IPS-NIHi11 (cell line): ENCODE measurements at places on chromosomes 5 and 9.

DNA sequence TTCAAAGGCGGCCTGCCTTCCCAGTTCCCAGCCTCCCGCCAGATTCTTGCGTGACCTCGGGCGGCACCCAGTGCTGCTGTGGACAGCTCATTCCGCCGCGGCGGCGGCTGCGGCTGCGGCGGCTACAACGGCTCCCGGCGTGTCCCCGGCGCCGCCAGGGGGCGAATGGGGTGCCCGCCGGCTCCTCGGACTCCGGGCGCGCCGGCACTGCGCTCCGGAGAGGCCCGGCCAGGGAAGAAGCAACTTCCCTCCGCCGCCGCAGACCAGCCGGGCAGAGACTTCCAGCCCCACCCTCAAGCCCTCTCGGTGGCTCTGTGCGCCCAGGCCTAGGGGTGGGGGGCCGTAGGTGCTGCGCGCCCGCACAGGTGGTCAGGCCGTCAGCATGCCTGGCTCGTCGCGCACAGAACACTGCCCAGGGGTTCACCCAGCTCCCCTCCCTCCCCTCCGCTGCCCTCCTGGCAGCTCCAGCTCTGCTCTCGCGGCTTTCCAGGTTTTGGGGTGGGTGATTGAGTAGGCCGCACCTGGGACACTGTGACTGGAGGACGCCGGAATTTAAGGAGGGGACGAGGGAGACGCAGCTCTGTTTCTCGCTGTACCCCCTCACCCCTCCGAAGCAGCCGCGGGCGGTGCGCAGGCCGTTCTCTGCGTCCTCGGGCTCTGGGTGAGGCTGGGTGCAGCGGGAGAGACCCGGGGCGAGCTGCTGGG is 20.2 kb downstream of the IGIP start:
- DNase-seq: peak; percentile 87

DNA sequence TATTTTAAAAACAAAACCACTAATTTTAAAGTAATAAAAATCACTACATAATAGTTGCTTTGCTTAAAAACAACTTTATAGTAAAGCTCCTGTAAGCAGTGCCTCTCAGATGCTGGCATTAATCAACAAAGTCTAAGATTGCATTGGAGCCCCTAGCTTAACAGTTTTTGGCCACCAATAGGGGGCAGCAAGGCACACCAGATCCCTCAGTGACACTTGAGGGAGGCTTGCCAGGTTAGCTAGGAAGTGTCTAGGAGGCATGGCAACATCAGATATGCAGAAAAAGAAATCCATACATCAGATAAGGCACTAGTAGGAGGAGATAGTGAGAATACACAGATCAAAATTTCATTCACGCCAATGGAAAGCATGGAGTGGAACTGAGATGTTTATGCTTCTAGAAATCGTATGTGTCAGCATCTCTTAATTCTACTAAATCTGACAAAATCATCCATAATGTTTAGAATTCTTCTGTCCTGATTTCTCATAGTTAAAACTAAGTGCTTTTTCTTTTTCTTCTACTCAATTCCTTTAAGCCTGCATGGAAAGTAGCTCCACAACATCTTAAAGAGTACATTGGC is 73.6 kb upstream of the PAM start:
- peak; percentile 75 for DNase-seq

GRCh38 chr5:14357851-14358250 is 214.7 kb downstream of the TRIO start:
- peak; percentile 70 for DNase-seq

DNA sequence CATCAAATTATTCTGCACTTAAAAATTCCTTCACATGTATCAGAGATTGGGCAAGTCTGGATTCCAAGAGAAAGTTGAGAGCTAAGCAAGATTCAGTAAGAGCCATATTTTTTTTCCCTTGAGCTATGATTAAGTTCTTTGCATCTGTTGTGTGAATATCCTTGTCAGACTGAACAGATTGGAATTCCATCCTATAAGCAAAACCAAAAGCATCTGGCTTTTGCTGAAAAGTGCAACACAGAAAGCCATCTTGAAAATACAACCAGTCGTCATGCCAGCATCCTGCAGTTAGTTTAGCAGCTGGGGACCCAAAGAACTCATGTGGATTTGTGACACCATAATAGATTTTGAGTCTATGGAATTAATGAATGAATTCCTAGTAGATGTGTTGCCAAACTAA is 316.9 kb downstream of the MTRR start:
- DNase-seq: no peak

DNA sequence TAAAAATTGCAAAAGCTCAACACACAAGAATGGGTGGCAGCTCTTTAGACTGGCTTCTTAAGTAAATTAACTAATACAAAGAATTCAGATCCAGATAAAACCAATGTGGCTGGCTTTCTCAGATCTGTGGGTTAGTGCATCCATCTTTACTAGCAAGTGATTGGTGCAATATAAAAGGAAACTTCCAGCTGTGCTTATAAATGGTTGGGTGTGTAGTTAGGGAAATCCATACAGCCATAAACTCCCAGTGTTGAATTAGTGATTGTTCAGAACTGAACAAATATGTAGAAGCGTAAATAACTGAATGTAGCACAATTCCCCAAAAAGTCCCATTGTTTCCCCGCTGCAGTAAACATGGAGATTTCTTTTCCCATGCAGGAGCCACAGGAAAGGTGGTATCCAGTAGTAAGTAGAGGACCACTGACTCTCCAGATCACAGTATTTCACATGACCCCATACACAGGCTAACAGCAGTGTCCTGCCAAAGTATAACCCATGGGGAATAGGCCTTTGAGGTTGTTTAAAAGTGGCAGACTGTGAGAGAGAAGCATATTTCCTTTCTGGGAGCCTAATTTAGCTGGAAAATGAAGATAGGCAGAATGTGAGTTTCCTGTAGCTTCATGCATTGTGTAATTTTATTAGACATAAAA is 173.1 kb upstream of the SLC12A2 start:
- DNase-seq: no peak

GRCh38 chr9:121372239-121373010 is 2.4 kb upstream of the STOM start:
- no peak for DNase-seq

- DNase-seq: no peak
Observed at GRCh38 chr5:151016700-151017099, 3.7 kb upstream of the GPX3 start.

- DNase-seq: peak; percentile 8
Observed at GRCh38 chr9:137312852-137313325, 10.8 kb upstream of the NRARP start.

DNA sequence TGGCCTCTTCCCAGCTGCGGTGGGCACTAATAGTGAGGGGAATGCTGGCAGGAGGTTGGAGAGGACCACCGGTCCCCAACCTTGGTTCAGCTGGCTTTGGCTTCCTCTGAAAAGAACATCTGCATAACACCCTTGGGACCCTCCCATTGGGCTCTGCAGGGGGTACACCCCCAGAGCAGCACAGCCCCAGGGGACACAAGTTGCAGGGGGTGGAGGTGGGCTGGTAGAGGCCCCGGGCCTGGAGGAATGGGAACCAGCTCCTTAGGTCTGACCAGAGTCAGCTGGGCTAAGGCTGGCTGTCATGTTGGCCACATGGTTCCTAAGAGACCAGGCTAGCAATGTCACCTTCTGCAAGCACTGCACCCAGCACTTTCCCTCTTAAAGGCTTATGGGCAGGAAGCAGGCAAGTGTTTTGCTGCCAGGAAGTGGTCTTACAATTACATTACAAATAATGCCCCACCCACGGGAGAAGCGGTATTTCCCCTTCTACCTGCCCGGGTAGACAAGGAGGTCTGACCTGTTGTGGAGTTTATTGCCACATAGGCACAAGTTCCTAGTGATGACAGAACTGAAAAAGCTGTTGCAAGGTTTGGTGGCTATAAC is 18.1 kb downstream of the GCNT4 start:
- no peak for DNase-seq

- peak; percentile 84 for DNase-seq
Observed at GRCh38 chr9:34413231-34413852, 36.6 kb upstream of the MYORG start.

- DNase-seq: no peak
Observed at GRCh38 chr5:32020271-32020670, 153.8 kb downstream of the GOLPH3 start.

DNA sequence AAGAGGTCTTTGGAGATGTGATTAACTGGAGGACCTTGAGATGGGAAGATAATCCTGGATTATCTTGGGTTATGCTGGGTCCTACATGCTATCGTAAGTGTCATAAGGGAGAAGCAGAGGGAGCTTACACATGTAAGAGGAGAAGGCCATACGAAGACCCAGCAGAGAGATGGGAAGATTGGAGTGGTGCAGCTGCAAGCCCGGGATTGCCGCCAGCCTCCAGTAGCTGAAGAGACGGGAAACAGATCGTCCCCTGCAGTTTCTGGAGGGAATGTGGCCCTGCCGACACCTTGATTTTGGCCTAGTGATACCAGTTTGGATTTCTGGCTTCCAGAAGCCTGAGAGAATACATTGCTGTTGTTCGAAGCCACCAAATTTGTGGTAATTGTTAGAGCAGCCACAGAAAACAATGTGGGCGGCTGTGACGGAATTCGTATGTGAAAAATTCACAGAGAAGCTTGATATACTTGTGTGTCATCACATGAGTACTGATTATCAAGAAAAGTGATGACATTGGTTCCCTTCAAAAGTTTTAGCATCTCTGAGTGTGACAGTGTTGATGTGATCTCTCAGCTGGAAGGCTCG is 86.9 kb downstream of the CYFIP2 start:
- no peak for DNase-seq

DNA sequence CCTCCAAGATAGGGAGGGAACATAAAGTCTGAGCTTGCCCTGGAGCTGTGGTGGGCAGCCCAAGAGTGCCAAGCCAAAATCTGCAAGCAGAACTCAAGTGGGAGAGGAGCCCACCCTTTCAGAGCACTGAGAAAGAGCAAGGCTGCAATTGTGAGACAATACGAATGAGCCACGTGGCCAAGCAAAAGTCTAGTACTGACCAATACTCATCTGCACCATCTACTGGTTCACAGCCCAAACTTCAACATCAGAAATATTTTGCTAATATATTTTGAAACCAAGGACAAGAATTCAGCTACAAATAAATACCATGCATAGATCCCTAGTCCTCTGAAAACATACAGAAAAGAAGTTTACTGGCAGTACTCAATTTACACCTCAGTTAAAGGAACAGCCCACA is 696.2 kb upstream of the COX7C start:
- peak; percentile 11 for DNase-seq

GRCh38 chr5:39283231-39283818 is 64.0 kb upstream of the FYB1 start:
- peak; percentile 74 for DNase-seq

DNA sequence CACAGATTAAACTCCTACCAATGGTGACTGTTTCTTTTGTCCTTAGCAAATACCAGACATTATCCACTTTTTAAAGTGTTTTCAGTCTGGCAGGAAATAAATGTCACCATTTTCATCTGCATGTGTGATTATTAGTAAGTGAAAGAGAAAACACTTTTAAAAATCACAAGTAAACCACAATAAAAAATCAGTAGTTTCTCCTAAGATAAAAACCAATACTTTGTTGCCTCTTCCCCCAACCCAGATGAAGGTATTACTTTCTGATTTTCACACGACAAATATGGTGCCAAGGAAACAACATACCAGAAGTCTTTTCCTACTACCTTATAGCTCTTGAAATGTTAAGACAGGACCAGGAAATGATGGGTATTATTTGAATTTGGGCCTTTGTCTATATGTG is 11.5 kb upstream of the MAP3K1 start:
- DNase-seq: no peak
